ENCODE measurements at places on chromosomes 13 and 19.

- DNase-seq: peak; percentile 76
Observed at GRCh38 chr19:41706741-41707501, 1.5 kb upstream of the CEACAM5 start.

GRCh38 chr13:76929851-76930374 lies 18.4 kb upstream of the ACOD1 start:
- no peak for DNase-seq

GRCh38 chr19:290372-291005 lies 714 bp downstream of the PLPP2 start:
- no peak for DNase-seq

GRCh38 chr19:42370626-42371175 lies 19.4 kb downstream of the CNFN start:
- no peak for DNase-seq

DNA sequence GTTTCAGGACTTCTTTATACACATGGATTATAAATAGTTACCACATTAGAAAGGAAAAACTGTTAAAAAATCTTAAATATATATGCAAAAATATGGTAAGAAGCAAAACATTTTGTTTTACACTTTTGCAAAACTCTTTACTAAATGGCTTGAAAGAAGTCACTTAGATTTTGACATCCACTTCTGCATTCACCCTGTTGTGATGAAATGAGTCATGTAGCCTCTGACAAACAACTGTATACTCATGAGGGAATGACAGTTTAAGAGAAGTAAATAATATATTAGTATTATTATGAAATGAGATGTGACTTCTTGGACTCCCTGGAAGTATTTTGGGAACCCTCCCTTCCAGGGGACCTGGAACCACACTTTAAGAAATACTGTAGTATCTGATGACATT lies 275.6 kb downstream of the DACH1 start:
- no peak for DNase-seq

DNA sequence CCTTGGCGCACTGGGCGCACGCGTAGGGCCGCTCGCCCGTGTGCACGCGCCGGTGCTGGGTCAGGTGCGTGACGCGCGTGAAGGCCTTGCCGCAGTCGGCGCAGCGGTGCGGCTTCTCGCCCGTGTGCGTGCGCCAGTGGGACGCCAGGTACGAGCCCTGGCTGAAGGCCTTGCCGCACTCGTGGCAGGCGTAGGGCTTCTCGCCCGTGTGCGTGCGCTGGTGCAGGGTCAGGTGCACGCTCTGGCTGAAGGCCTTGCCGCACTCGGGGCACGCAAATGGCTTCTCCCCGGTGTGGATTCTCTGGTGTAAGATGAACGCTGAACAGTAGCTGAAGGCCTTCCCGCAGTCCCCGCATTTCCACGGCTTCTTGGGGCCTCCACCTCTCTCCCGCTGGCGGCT lies 7.0 kb downstream of the ZNF835 start:
- no peak for DNase-seq

DNA sequence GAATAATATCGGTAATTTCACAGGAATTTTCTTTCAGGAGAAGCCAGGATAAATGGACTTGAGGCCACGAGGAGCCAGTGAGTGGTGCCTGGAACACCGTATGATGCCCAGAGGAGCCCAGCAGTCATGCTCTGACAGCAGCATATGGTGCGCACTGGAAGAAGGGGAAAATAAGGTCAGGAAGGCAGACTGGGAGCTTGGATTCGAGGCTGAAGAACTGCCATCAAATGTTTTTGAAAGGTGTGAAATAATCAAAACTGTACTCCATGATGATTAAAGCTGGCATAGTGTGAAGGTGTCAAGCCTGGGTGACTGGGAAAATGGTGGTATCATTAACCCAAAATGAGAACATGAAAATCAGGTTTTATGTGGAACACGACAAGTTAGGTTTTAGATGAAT lies 374.2 kb downstream of the DIAPH3 start:
- no peak for DNase-seq

DNA sequence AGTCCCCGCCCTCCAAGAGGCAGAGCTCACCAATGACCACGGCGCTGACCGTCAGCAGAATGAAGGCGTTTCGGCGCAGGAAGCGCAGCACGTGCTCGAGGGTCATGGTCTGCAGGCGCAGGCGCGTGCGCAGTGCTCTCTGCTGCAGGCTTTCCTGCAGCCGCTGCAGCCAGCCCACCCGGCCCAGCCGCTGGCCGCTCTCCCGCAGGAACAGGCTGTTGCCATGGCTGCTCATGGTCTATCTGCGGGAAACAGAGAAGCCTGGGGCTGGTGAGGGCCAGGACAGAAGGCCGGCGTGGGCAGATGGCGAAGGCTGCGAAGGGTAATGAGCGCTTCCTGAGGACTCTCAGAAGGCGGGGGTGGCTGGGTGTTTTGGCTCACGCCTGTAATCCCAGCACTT lies 7.0 kb downstream of the SLC1A6 start:
- DNase-seq: no peak

GRCh38 chr13:75341028-75341427 lies 140.9 kb downstream of the TBC1D4 start:
- no peak for DNase-seq

GRCh38 chr19:57773488-57773887 lies 4.0 kb downstream of the ZNF586 start:
- no peak for DNase-seq

DNA sequence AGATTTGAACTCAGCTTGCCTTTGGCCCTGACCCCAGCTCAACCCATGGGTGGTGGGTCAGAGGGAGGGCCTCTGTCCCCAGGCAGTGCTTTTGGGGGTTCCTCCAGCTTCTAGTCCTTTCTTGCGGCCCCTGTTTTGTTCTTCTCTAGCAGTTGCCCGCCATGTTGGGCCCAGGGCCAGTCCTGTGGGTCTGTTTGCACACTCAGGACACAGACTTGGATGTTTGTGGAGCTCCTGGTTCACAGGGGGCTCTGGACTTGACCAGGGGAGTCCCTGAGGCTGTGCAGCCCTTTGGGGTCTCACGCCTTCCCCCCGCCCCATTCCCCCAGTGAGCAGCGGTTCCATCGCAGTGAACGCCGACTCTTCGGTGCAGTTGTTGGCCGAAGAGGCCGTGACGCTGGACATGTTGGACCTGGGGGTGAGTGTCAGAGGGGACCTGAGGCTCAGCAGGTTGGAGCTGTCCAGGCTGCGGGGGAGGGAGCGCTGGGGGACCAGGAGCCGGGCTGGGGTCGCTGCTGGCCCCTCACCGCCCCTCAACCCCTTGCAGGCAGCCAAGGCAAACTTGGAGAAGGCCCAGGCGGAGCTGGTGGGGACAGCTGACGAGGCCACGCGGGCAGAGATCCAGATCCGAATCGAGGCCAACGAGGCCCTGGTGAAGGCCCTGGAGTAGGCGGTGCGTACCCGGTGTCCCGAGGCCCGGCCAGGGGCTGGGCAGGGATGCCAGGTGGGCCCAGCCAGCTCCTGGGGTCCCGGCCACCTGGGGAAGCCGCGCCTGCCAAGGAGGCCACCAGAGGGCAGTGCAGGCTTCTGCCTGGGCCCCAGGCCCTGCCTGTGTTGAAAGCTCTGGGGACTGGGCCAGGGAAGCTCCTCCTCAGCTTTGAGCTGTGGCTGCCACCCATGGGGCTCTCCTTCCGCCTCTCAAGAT lies 2.5 kb downstream of the ATP5F1D start:
- DNase-seq: peak; percentile 83

- DNase-seq: no peak
Observed at GRCh38 chr13:52827839-52828238, 20.6 kb downstream of the PCDH8 start.

DNA sequence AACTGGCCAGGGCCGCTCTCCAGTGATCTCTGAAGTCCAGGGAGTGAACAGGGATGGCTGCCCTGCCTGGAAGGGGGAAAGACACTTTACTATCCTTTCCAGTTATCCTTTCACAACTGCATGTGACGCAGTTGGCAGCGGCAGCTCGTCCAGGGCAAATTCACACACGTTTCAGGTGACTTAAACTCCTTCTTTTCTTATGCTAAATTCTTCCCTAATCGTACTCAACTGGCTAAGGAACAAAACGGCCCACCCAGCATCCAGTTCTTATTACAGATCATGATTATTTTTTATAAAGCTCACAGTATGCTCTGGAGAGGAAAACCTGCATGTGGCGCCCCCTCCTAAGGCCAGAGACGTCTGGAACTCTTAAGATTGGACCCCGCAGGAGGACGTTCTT lies 767.1 kb downstream of the UQCRFS1 start:
- no peak for DNase-seq

DNA sequence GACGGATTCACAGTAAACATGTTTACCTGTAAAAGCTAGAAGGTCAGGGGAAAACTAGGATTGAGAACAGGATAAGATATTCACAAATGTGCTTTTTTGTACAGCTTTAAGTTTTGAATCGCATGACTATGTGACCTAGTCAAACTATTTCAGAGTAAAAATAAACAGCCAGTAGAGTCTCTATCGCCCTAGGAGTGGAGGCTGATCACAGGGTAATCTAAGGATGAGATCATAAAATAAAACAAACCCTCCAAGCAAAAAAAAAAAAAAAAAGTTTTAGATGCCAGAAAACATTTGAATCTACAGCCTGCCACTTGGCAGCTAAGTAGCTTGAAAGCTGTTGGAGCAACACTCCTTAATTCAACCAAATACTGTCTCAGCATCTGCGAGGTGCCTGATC lies 26.8 kb downstream of the ZNF350 start:
- no peak for DNase-seq

- DNase-seq: no peak
Observed at GRCh38 chr13:39091586-39091985, 53.3 kb downstream of the NHLRC3 start.

DNA sequence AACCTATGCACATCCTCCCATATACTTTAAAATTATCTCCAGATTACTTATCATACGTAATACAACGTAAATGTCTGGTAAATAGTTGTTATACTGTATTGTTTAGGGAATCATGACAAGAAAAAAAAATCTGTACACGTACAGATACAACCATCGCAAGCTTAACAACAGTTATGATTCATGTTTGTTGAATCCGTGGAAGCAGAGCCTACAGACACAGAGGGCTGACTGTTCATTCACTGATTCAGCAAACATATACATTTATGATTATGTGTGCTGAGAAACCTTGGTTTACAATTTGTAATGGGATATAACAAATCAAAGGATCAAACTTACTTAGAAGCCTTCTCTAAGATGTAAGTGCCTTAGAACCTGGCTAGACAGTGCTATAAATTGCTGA lies 1.5 kb downstream of the ZNF260 start:
- DNase-seq: no peak

- no peak for DNase-seq
Observed at GRCh38 chr19:711254-711653, 2.5 kb downstream of the PALM start.

- no peak for DNase-seq
Observed at GRCh38 chr19:13024951-13025697, 29.8 kb downstream of the NFIX start.

GRCh38 chr13:22945321-22946226 lies 235.2 kb upstream of the SGCG start:
- no peak for DNase-seq

- DNase-seq: no peak
Observed at GRCh38 chr13:44011036-44011435, 131.3 kb downstream of the LACC1 start.

- no peak for DNase-seq
Observed at GRCh38 chr19:40360708-40361241, 12.3 kb downstream of the PLD3 start.

DNA sequence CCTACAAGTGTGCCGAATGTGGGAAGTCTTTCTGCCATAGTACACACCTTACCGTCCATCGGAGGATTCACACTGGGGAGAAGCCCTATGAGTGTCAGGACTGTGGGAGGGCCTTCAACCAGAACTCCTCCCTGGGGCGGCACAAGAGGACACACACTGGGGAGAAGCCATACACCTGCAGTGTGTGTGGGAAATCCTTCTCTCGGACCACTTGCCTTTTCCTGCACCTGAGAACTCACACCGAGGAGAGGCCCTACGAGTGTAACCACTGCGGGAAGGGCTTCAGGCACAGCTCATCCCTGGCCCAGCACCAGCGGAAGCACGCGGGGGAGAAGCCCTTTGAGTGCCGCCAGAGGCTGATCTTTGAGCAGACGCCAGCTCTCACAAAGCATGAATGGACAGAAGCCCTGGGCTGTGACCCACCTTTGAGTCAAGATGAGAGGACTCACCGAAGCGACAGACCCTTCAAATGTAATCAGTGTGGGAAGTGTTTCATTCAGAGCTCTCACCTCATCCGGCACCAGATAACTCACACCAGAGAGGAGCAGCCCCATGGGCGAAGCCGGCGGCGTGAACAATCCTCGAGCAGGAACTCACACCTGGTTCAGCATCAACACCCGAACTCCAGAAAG lies 10.3 kb upstream of the ERVK3-1 start:
- DNase-seq: no peak

DNA sequence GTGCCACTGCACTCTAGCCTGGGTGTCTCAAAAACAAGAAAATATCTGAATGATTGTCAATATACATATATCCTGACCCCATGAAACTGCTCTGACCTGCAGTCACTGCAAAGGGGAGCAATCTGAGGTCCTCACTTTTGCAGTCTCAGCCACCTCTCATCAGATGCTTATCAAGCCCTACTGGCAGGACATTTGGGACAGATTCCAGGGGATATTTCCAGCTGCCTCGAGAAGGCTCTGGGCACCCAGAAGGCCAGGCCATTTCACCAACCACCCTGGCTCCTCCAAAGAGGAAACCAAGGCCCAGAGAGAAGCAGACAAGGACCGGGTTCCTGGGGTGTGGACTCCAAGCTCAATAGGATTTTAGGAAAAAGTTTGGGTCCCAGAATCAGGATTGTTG lies 2.3 kb downstream of the EML2 start:
- DNase-seq: no peak

DNA sequence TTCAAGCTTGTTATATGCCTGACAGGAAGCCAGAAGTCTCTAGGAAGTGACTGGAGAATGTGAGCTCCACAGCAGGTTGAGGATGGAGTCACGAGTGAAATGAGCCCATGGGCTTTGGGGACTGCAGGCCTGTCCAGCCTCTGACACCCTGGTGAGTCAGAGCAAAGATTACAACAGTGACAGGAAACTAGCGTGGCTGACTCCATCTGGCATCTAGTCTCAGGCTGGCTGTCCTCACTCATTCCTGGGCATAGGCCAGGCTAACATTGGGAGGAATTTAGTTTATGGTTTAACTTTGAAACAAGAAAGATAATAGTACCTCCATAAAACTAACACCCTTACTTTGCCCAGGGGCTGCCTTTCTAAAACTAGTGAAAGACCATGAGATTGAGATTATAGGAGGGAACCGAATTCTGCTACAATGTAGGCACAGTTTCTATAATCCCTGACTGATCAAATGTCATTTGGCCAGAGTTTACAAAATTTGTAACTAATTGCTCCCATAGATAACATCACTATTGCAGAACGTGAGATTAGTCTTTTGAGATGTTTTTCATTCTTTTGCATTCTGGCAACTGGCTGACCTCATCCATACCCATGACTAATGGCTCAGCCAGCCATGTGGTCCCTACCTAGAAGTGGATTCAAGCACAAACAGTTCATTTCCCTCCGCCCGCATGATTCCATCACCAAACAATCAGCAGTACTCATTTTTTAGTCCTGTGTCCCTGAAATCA lies 28.4 kb downstream of the PSG1 start:
- DNase-seq: no peak
